ENCODE measurements at places on chromosomes 13 and 19.

GRCh38 chr13:43077046-43077445 lies 53.7 kb downstream of the DNAJC15 start:
- DNase-seq = no peak

DNA sequence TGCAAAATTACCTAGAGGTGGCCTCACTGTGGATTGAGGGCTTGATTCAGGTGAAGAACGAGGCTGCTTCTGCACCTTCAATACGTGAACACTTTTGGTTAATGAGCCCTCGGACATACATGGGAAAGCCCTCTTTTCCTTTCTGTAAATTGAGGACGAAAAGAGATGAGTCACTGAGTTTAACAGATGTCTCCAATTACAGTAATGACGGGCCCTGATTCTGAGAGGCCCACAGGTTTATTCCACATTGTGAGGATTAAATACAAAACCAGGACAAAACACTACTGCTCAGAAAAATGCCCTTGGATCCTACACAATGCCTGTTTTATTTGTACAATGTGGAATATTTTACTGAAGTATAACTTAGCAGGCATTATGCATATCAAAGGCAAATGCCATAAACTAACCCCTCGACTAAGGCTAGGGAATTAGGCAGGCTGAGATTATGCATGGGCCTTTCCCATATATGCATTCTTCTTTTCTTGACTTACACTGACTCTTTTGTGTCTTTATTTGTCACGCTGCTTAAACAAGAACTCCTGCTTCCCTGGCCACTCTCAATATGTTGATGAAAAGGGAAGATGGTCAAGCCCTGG lies 819.9 kb downstream of the OLFM4 start:
- DNase-seq = no peak

- no peak for DNase-seq
Measured at GRCh38 chr13:95146486-95146885, 154.8 kb downstream of the ABCC4 start.

DNA sequence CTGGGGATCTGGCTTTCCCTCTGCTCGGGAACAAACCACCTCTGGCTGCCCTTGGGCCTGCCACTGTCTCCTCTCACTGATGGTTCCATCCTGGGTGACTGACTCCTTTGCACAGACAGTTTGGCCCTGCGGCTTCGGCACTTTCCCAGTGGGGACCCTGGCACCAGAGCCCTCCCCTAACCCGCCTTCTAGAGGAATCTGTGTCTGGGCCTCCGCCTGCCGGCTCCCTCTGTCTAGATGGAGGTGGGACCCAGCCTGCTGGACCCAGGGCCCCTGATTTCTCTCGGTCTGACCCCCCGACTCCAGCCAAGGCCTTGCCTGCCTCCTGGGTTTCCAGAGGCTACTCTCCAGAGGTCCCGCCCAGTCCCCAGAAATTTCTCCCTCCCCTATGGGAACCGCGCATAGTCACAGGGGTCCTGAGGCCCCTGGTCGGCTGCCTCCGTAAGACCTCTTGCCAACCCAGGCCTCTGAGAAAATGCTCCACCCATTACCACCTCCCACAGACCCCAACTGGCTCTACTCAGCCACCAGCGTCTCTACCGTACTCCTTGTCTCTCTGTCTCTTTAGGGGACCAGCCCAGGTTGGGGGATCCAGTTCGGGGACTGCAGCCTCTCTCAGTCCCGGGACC lies 2.7 kb downstream of the CCDC106 start:
- no peak for DNase-seq

DNA sequence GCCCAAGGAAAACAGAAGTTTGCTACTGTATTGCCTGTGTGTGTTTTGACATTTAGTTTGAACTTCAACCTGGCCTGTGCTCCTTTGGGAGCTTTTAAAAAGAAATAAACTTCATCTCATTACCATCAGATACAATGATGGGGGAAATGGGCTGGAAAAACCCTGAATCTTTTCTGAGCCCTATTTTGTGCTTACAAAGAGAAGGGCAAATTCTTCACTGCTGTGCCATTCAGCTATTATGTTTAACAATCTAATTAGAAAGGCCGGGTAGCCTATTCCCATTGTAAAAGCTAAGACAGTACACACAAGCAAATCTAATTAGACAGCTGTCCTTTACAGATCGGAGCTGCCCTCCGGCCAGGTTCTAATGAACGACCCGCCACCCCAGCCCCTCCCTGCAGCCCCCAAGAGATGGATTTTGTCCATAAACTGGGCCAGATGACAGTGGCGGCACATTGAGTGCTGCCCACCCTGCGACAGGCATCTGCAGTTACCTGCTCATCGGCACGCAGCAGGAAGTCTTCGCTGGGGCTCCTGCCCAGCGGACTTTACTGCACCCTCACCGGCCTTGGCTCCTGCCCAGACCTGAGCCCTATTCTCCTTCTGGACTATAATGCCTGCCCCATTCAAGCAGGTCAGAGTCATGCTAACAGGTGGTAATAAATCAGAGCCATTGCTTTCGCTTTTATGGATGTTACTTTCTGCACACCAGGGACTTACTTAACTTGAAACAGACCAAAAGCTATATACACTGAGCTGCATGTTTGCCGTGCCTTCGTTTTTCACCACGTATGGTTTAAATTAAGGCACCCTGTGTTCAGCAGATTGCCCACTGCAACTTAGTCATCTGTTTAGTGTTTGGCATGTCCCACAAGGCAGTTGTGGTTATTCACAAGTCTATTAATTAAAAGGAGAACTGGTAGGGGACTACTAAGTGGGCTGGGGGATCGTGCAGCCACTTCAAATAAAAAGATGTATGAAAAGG lies 549.6 kb downstream of the FGF9 start:
- no peak for DNase-seq

- no peak for DNase-seq
Measured at GRCh38 chr19:47660435-47660832, 51.5 kb downstream of the BICRA start.

GRCh38 chr13:103430368-103430767 lies 364.2 kb upstream of the SLC10A2 start:
- DNase-seq = no peak

DNA sequence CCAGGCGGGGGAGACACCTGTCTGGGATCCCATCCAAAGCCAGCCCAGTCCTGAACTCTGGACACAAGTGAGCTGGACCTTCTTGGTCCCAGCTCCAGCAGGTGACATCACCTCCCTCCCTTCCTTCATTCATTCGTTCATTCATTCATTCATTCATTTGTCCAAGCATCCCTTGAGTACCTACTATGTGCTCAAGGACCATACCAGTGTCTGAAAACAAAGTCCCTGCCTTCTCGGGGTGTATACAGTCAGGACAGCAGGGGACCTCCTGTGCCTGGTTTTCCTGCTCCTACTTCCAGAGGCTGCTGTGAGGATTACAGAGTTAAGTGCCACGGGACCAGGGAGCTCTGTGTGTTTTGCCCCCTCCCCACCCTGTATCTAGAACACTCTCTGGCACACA lies 14.0 kb downstream of the ACER1 start:
- DNase-seq = no peak

DNA sequence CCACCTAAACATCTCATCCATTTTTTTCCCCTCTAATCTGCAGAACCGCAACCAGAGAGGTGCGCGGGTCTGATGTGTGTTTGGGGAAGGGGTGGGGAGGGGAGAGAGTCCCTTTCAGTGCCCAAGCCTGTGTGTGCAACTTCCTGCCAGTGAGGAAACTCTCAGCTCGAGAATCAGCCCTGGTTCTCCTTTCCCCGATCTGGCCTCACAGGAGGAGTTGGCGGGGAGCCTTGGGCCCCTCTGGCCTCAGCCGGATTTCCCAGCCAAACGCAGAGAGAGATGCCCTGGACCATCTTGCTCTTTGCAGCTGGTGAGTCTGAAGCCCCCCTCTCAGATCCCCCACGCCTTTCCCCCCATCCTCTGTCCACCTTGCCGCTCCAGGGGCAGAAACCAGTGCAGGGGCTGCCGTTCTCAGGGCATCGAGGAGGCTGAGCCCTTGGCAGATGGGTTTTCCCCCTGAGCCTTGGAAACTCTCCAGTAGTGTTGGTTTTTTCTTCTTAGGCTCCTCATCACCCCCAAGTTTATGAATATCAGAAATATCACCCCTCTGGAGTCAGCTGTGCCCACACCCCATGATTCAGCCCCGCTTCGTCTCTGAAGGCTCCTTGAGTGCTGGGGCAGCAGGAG lies at the start of gene C19orf38:
C19orf38 (plus strand) TSS at position 186 of the 627 bp plus-strand sequence; CDS start at position 280, 94 bp downstream.
- no peak for DNase-seq

DNA sequence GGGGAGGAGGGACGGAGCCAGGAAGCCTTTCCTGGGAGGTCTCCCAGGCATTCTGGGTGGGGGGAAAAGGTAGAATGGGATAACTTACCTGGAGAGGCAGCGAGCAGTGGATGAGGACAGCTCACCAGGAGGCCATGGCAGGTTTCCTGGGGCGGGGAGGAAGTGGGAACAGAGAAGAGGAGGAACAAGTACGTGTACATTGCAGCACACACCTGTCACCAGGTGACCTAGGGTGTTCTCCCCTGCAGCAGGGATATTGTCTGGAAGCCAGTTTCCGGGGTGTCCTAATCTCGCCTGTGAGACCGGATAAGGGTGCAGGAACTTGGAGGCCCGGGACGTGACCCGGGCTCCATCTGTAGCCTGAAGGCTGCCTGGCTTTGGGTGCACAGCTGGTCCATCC lies at the start of gene FUT3:
FUT3 (minus strand) TSS at position 148 of the 400 bp plus-strand sequence.
- DNase-seq = no peak

- no peak for DNase-seq
Measured at GRCh38 chr13:34933349-34933748, 8.7 kb upstream of the NBEA start.

DNA sequence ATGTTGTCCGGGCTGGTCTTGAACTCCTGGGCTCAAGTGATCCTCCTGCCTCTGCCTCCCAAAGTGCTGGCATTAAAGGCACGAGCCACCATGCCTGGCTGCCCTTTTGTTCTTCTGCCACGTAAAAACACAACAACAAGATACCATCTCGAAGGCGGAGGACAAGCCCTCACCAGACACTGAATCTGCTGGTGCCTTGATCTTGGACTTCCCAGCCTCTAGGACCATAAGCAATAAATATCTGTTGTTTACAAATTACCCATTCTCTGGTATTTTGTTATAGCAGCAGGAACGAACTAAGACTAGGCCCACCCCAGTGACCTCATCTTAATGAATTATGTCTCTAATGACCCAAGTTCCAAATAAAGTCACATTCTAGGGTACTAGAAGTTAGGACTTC lies 128.4 kb upstream of the CACNA1A start:
- DNase-seq = no peak

- no peak for DNase-seq
Measured at GRCh38 chr13:98254513-98254912, 77.4 kb upstream of the RNF113B start.

DNA sequence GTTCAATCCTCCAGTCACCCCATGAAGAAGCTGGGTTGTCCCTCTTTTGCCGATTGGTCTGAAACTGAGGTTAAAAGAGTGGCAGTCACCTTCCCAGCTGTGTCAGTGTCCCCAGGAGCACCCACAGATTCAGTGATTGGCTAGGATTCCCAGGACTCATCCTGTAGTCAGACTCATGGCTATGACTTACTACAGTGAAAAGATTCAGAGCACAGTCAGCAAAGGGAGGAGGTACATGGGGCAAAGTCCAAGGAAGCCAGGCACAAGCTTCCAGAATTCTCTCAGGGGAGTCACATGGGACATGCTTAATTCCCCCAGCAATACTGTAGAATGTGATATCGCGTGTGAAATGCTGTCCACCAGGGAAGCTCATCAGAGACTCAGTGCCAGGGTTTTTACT lies 14.2 kb downstream of the ZNF473 start:
- no peak for DNase-seq

GRCh38 chr13:31334547-31334946 lies 134.8 kb downstream of the B3GLCT start:
- DNase-seq = no peak

DNA sequence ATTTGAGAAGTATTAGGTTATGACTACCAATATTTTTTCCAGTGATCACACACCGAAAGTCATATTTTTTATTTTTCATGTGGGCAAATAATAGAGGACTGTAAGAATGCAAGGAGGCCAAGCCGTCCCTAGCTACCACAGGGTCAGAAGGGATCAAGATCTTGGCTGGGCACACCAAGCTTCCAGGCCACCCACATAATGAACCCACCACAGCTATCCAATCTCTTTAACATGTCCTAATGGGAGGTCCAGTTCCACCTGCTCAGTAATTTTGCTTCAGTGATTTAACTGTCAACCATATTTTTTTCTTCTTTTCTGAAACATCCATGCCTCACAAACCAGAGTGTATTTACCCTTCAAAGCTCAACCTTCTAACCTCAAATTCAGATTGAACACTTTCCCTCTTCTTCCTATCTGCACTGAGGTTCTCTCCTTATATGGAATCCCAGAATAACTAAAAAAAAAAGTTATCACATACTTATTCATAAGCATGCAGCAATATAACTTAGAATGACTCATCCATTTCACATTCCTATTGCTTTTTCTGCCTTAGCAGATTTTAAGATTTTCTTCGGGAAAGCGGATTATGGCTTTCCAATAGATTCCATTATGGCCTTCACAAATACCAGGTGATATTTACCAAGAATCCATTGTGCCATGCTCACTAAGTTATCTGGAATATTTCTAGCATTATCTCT lies 12.2 kb downstream of the ARGLU1 start:
- DNase-seq = no peak

- no peak for DNase-seq
Measured at GRCh38 chr19:46306501-46306900, 9.7 kb downstream of the HIF3A start.

GRCh38 chr13:67763384-67763783 lies 533.2 kb upstream of the PCDH9 start:
- DNase-seq = no peak

DNA sequence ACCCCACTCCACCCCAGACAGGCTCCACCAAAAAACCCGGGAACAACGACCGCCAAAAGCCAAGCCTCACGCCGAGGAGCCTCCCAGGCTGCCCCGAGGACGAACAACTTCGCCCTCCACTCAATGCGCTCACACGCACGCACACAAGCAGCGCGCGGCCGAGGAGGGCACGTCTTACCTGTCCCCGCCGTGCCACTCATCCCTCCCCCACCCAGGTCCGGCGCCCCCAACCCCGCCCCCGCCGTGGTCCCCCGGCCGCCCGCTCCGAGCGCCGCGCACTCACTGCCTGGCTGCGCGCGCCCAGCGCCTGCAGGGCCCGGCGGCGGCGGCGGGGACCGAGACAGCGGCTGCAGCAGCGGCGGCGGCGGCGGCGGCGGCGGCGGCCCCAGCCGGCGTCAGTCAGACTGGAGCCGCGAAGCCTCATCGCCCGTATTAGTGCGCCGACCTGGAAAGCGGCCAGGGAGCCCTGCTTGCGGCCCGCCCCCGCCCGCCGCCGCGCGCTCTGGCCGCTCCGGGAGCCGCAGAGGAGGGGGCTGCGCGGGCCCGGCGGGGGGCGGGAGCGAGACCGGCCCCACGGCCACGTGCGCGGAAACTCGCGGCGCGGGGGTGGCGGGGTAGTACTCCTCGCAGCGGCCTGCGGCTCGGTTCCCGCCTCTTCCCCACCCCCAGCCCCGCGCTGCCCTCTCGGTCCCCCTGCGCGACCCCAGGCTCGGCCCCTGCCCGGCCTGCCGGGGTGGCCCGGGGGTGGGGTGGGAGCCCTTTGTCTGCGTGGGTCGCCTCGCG lies at the start of gene SMAD9:
SMAD9 (minus strand) TSS at position 406 of the 783 bp plus-strand sequence. CDS start 40,549 bp downstream, outside the sequence.
- DNase-seq = peak; percentile 53

- DNase-seq = no peak
Measured at GRCh38 chr13:43880214-43880855, 631 bp downstream of the LACC1 start.

GRCh38 chr19:41265395-41266153 lies 1.4 kb downstream of the HNRNPUL1 start:
- no peak for DNase-seq

Data from progenitor cell of endocrine pancreas (in vitro differentiated cells).